ENCODE measurements at places on chromosomes 5 and 9.

GRCh38 chr5:163342306-163342705 is 95.1 kb upstream of the CCNG1 start:
- no peak for DNase-seq

DNA sequence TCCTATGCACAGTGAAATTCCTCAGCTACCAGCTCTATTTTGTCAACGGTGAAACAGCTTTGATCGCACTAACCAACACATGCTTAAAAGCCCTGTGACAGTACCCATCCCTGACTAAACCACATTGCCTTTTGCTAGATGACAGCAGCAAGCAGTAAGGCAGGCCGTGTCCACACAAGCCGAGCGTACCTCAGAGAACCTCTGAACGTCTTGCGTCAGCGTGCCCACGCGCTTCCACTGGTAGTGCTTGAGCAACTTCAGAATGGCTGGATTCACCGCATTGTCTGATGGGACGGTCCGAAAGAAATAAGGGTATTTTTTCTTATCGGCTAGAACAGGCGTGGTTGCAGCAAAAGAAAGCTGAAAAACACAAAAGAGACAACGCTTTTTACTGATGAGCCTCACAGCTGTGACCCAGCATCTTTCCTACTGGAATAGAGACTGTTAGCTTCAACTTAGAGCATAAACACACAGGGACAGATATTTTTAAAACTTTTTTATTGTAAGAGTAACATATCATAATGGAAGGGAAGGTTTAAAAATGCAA is 167.0 kb downstream of the GABBR2 start:
- DNase-seq = no peak

DNA sequence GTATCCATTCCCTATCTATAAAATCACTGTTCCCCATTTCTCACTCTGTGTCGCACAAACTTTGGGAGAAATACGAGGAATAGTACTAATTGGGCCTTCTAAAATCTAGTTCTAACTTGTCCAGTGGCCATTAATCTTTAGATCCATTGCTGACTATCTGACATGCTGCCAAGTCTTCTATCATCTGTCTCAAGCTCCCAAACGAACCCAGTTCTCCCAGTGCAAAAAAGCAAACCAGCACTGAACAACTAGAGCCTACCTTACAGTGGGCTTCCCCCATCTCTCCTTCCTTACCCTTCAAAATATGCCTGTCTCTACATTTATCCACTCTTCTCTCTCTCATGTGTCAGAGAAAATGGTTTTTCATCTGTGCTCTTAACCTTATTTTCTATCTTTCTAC is 3.2 kb upstream of the SPINK7 start:
- DNase-seq = no peak

- no peak for DNase-seq
Measured at GRCh38 chr9:135641745-135642144, 2.4 kb upstream of the GLT6D1 start.

DNA sequence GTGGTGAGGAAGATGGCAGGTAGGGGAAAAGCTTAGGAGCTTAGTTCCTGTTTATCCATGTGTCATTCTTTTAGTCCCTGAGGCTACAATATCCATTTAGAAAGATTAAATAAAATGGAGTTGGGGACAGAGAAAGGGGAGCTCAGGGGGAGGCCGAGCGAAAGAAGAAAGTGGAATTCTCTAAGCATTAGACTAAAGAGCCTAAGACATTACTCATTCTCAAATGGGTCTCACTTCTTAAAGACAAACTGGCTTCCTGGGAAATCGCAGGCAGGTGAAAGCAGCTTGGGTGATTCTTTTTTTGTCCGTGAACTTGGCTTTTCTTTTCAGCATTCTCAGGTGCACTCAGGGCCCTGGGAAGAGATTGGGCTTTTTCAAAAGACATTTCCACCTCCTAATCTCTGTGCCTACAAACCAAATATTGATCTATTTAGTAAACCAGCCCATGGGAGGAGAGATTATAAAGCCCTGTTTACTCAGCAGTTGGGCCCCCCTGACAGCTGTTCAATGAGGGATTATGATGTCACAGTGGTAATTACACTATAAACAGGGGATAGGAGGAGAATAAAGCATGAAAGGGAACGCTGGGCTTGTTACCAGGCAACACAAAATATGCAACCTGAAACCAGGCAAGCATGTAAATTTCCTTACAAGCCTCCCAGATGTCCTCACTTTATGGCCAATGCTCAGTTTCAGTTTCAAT is 584.0 kb downstream of the ACTL7B start:
- DNase-seq = peak; percentile 23

DNA sequence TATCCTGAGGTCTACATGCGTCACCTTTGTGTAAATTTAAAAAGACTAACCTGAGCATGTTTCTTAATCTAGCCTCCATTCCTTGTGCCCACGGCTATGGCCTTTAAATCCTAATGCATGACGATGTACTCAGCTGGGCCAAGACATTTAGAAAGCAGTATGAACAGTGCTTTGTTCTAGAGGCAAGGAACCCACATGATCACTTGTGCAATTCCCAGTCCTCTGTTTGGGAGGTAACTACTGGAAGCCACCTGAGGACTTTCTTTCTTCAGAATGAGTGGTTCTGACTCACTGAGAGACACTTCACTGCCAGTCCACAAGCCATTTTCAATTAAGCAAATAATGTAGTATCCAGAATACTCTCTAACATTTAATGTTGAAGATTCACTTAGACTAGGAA is 181.3 kb downstream of the RAB3C start:
- DNase-seq = no peak

DNA sequence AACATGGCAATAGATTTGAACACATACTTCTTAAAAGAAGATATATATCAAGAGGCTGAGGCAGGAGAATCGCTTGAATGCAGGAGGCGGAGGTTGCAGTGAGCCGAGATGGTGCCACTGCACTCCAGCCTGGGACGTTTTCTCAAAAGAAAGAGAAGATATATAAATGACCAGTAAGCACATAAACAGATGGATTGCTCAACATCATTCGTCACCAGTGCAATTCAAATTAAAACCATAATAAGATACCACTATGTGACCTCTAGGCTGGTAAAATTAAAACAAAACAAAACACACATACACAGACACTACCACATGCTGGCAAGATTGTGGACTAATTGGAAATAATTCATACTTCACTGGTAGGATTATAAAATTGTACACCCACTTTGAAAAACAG is 5.3 kb upstream of the TXN start:
- no peak for DNase-seq

DNA sequence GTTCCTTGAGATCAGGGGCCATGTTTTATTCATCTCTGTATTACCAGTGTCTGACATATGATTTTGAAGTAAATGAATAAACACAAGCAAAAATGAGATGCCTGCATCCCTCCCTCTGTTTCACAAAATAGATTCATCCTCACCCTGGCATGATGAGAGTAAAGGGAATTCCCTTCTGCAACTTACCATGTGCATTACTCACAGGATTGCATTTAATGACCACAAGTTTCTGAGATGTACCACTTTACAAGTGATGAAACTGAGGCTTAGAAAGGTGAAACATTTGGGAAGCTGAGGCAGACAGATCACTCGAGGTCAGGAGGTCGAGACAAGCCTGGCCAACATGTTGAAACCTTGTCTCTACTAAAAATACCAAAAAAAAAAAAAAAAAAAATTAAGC is 74.2 kb upstream of the TNFSF8 start:
- no peak for DNase-seq

Data from AG04449 (cell line).